CMK (cell line): ENCODE measurements at places on chromosomes 1 and 21.

GRCh38 chr1:176118985-176119384 is 88.1 kb downstream of the COP1 start:
- DNase-seq = no peak

- no peak for DNase-seq
Observed at GRCh38 chr1:66352792-66353191, 181.2 kb upstream of the SGIP1 start.

DNA sequence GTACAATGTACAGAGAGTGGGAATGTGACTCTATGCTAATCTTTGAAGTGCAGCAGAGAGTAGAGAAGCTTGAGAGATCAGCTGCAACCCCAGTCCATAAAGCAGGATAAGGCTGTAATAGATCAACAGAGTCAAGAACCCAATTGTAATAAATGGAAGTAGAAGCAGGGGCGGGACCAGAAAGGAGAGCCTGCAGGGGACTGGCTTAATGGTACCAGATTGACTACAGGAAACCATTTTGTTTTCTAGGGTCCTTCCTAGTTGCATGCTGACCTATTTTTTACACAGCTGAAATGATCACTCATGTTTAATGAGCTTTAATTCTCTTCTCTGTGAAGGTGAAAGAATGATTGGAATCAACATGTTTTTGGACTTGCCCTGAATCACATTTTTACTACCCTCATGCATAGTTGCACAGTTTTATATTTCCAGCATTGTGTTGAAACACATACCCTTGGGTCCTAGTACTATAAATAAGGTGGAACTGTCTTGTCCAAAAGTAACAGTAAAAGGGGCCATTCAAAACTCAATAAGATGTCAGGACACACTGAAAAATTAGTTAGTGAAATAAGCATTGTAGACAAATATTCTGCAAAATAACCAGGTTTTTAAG is 69.8 kb downstream of the GPR88 start:
- no peak for DNase-seq

DNA sequence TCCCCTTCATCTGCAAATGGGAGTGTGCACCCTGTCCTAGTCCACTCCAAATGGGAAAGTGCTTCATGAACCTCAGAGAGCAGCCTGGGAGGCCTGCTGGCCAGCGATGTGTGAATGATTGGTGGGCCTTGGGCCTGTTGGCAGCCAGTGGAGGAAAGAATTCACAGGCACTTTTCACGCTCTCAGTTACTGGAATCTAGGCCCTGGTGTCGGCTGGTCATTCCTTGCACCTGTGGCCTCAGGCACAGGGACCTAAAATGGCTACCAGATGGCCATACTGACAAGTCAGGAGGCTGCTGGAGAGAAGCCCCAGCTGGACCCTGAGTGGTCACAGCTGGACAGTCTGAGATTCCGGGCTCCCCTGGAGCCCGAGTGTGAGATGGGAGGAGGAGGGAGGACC is 18.4 kb upstream of the EDN2 start:
- no peak for DNase-seq

GRCh38 chr1:157399984-157400382 is 152.3 kb downstream of the FCRL5 start:
- DNase-seq = no peak

DNA sequence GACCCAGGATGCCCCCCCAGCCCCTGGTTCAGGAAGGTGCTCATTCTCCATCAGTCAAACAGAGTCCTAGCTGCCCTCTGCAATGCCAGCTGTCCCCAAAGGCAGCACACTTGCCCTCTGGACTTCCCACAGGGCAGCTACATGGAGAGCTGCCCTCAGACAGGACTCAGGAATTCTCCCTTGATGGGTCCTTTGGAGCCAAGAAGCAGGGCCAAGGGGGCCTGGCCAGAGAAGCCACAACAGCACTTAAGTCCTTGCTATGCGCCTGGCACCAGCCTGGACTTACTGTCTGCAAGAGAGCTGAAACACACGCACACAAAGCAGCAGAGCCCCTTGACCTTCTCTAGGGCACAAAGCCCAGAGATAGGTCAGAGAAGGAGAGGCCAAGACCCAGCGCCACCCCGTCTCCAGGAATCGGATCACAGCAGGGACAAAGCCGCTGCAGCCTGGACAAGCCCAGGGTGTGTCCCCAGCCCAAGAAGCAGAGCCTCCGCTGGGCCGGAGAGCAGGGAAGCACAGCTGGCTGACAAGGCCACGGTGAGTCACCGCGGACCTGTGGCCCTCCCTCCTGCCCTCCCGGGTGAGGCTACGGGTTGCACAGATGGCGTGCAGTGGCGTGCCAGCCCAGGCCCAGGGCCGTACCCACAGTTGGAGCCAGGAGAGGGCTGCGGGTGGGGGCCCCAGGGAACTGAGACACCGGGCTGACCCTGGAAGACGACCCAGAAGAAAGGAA is 1.7 kb downstream of the WNT9A start:
- DNase-seq = no peak

DNA sequence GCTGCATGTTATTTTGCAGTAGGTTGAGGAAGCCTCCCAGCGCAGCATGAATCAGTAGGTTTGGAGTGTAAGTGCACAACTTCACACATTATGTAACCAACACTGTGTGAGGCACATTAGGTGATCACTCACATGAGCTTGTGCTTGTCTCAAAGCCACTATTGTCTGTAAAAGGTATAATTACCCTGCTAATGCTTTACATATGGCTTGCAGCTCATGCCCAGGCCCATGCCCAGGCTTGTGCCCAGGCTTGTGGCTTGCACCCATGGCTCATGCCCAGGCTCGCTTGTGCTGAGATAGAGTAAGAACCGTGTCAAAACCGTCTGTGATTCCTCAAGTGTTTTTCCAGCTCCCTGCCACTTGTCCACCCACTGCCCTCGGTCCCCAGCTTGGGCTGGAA is 596.3 kb downstream of the LTN1 start:
- DNase-seq = no peak

DNA sequence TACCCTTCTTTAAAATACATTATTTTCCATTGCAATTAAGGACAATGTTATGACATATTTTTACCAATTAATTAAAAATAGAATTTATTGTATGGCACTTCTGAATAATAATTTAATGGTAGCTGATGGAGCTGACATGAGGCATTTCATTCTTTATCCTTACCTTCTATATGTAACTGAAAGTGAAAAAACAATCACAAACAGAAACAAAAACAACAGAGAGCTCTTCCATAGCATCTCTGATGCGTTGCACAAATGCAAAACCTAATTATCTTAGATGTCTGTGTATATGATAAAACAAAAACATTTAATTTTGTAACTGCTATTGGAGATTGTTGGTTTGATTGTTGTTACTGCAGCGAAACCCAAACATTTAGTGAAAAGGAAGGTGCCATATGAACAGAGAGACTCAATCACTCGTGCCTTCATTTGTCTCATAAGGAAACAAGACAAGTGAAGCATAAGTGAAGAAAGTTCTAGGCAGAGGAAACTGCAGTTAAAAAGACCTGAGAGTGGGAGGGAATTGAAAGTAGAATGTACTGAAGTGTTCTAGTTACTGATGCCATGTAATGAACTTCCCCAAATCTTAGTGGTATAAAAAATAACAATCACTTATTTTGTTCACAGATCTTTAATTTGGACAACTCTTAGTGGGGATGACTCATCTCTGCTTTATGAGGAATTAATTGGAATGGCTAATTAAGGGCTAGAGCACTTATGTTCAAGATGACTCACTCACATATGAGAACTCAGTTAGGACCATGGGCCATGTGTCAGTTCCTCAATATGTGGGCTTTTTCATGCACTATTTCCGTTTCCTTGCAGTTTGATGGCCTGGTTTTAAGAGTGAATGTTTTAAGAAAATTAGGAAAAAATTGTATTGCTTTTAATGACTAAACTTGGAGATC is 245.0 kb upstream of the OLFM3 start:
- no peak for DNase-seq
